ENCODE measurements at places on chromosomes 5 and 9. TPM values are rescaled to one million over a fixed set of nuclear protein-coding genes. Genes with fewer than 3 reads are reported as not detected.

SOX30 gene
- total RNA-seq, result not detected

OTP gene
- not detected for total RNA-seq

DNA sequence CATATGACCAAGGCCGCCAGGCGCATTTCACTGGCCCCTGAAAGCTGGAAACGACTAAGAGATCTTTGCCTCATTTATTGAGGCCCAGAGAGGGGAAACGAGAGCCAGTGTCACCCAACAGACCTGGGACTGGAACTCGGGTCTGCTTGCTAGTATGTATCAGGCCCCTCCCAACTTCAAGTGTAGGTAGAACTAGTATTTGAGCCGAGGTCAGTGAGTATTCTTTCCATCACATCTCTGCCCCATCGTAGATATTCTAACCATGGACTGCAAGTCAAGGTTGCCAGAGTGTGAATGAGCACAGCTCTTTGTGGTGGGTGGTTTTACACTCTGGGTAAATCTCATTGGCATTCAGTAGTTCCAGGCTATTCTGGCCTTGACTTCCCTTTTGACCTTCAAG lies 42.2 kb downstream of the GPR107 start:
- no peak overlapping the region for H3K27ac ChIP-seq
- no peaks in the 10 kb centered on the region for H3K4me1 ChIP-seq
- peaks cover 23% of the 10 kb centered on the region for H3K36me3 ChIP-seq
- no peak for DNase-seq

DNA sequence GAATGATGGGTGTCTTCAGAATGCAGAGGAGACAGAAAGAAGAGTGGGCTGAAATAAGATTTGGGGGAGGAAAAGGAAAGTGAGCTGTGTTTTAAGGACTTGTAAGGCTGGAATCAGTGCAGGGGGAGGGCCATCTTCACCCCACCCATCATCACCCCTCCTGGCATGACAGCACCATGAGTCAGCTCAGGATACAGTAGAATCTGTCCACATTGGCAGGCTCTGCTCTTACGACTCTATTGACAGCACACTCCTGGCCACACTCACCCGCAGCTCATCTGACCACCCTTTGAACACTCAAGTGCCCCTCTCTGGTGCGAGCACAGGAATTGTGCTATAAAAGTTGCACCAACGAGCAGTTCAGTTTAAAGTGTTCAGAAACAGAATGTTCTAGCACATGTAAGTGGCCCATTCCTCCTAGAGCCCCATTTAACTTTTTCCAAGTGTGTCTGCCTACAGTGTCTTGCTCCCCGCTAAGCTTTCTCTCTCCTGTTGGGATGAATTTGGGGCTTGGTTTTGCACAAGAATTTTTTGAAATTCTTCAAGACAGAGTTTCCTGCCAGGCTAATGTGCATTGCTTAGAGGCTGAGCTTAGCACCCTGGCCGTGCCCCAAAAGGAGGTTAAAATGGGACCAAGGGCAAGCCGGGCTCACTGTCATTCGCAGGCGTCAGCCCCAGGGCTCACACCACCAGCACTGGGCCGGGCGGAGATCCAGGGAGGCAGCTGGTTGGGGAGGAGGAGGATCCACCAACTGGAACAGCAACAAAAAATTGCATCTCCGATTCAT lies 12.0 kb downstream of the ADRA1B start:
- H3K27ac ChIP-seq, result no peak overlapping the region
- H3K4me3 ChIP-seq, result no peak overlapping the region
- DNase-seq, result no peak

- no peak overlapping the region for H3K4me3 ChIP-seq
- peaks cover 24% of the 10 kb centered on the region for H3K27me3 ChIP-seq
- no peaks in the 10 kb centered on the region for H3K36me3 ChIP-seq
- H3K4me1 ChIP-seq, result no peaks in the 10 kb centered on the region
- no peak for DNase-seq
Observed at GRCh38 chr5:4929092-4929655, 211.0 kb upstream of the ADAMTS16 start.

- H3K27ac ChIP-seq, result no peak overlapping the region
- H3K4me3 ChIP-seq, result no peak overlapping the region
- H3K27me3 ChIP-seq, result peaks cover 8% of the 10 kb centered on the region
- DNase-seq, result no peak
- no peaks in the 10 kb centered on the region for H3K4me1 ChIP-seq
Observed at GRCh38 chr5:159838551-159839222, 77.6 kb upstream of the ADRA1B start.

MARCHF3 gene
- 10.3 TPM for total RNA-seq

ADGRD2 gene
- not detected for total RNA-seq

DNA sequence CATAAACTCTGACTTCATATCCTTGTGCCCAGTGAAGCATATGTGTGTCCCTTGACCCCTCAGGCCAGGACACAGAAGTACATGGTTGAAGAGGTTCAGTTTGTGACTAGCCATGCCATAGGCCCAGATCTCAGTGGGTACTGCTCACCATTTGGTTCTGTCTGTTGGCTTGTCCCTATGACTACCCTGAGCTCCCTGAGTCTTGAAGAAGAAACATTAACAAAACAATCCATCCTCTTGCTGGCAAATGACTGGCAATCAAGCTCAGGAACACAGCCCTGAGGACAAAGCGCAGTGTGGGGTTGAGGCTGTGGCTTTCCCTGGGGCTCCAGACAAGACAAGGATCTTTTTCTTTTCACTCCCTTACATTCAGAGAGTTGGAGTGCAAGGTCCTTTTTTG lies 46.3 kb downstream of the TNFAIP8 start:
- no peak overlapping the region for H3K4me3 ChIP-seq
- no peak overlapping the region for H3K27ac ChIP-seq
- no peaks in the 10 kb centered on the region for H3K27me3 ChIP-seq
- DNase-seq, result no peak
- H3K36me3 ChIP-seq, result no peaks in the 10 kb centered on the region

DNA sequence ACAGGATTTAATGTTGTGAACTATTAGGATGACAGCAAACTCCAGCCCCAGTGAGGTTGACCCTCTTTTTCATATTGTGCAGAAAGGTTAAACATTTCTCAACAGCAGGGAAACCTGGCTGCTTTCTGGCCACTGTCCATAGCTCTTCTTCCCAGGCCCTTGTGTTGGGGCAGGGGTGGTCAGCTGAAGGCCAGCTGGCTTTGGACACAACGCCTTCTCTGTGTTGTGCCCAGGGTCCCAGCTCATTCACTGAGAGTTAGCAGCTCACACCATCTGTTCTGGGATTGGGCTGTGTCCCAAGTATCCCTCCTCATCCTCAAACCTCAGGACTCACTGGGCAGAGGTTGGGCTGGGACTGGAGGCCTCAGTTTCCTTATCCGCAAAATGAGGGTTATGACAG lies 1.3 kb downstream of the FGD3 start:
- peaks cover 2% of the 10 kb centered on the region for H3K27me3 ChIP-seq
- no peak for DNase-seq
- peak overlapping the region; percentile 86 for H3K4me3 ChIP-seq
- H3K4me1 ChIP-seq, result peaks cover 11% of the 10 kb centered on the region
- peaks cover 2% of the 10 kb centered on the region for H3K36me3 ChIP-seq

DNA sequence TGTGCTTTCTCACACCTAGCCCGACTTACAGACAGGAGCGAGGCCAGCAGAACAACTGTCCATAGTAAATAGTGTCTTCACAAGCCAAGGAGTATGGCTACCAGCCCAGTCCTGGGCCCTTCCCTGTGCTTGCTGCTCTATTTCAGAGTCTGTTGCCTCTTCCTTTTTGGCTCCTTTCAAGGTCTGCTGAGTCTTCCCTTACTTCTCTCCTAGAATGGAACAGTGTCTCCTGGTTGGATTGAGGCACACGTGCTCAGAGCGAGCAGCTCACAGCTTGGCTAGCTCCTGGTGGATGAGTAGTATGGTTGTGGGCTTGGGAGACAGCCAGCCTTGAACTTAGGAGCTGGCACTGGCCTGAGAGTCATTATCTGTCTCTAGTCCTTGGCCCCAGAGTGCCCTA lies 72.8 kb downstream of the TLE4 start:
- DNase-seq, result no peak
- no peak overlapping the region for H3K4me3 ChIP-seq
- H3K4me1 ChIP-seq, result peaks cover 3% of the 10 kb centered on the region
- peaks cover 16% of the 10 kb centered on the region for H3K36me3 ChIP-seq
- no peak overlapping the region for H3K27ac ChIP-seq

MZB1 gene
- 0.24 TPM for total RNA-seq

DNA sequence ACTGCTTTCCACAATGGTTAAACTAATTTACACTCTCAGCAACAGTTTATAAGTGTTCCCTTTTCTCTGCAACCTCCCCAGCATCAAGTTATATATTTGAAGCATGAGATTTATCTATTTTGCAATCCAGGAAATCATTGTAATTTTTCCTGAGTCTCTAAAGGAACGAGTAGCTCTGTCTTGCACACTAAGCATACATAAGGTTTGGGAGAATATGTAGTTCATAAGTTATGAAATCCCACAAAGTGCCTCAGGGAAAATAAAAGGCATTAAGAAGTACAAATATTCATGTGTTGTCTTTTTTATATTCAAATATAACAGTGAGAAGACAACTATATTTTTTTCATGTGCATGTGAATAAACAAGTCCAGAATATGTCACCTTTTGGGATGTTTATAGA lies 377.1 kb upstream of the RORB start:
- H3K27me3 ChIP-seq, result peaks cover 3% of the 10 kb centered on the region
- DNase-seq, result no peak
- no peak overlapping the region for H3K4me3 ChIP-seq
- H3K27ac ChIP-seq, result no peak overlapping the region

PKD2L2 gene
- not detected for total RNA-seq

All from progenitor cell of endocrine pancreas (in vitro differentiated cells).